Muscle of leg (tissue), 16 donors: ENCODE measurements at places on chromosomes 4 and X. TPM values are rescaled to one million over a fixed set of nuclear protein-coding genes. Genes with fewer than 3 reads are reported as not detected.
A peak's percentile ranks its signal among the peaks of the same experiment; 100 is the strongest.

The TMEM35A gene
- total RNA-seq, result 1.1 TPM

GRCh38 chrX:11531226-11531625 is 134.5 kb downstream of the ARHGAP6 start:
- DNase-seq, result peak; percentile 41

- no peak for DNase-seq
These were observed 1456.9 kb downstream of the TECRL start for GRCh38 chr4:62952366-62952765.

GRCh38 chr4:169583563-169583962 is 28.8 kb downstream of the NEK1 start:
- peak; percentile 25 for DNase-seq

- DNase-seq, result no peak
These were observed 424.5 kb downstream of the RPA4 start for GRCh38 chrX:97308171-97308570.

The GCNA gene
- total RNA-seq, result 2.9 TPM

- DNase-seq, result no peak
These were observed 263.2 kb downstream of the PDHA2 start for GRCh38 chr4:96103086-96103485.
